ENCODE measurements at places on chromosomes 11 and 22. TPM values are rescaled to one million over a fixed set of nuclear protein-coding genes. Genes with fewer than 3 reads are reported as not detected.

GRCh38 chr11:43285826-43286225 lies 26.0 kb upstream of the API5 start:
- DNase-seq = no peak

DNA sequence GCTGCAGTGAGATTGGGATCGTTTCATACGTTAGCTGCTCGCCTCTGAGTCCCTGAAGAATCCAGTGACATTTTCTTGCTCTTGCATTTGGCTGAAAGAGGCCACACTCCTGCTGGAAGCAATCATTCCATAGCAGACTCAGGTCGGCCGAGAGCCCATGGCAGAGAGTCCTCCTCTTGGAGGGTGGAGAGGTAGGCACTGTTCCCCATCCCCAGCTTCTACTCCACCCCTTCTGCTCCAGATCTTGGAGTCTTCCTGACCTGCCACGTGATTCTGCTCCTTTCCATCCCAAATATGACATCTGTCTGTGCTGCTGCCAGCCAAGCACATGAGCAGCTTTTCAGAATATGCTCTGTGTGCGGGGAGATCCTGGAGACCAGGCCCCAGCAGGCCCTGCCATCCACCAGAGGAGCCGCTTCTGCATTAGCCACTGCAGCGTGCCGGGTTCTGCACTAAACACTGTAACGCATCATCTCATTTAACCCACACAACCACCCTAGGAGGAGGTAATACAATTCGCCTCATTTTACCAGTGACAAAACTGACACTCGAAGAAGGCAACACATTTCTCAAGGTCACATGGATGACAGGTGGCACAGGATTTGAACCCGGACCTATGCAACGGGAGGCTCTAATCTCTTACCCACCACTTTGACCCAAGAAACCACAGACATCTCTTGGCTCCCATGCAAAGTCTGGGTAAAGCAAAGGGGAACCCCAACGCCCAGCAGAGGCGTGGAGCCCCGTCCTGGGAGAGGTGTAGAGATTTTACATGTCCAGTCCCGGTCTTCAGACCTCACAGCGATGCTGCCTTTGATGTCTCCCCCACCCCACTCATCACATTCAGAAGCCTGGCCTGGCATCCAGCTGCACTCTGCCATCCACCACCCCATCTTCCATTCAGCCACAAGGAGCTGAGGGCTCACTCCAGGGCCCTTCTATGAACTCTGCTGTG lies 78.8 kb downstream of the FEZ1 start:
- DNase-seq = no peak

DNA sequence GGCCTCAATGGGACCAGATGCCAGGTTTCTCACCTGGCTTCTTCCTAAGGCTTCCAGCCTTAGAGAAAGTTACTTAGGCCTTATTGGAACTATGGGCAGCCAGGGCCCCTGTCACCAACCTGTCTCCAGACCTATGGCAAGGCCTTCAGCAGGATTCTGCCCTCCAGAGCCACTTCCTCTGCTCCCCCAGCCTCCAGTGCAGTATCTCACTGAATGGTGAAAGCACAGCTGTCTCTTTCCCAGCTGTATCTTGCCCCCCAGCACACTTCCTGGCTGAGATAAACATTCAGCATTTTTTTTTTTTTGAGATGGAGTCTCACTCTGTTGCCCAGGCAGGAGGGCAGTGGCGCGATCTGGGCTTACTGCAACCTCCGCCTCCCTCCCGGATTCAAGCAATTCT lies 1.5 kb downstream of the SLC2A11 start:
- no peak for DNase-seq

DNA sequence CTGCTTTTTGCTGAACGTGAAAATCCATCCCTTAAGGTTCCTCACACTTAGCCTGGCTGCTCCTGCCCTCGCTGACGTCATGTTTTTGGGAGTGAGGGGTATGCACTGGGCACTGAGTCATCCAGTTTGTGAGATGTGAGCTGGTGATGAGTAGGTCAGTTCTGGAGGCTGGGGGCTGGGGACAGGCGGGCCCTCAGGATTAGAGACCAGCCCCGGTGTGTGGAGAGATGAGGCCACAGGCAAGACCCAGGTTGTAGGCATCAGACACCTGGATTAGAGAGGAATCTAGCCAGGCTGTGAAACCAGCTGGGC lies 9.2 kb downstream of the KCNC1 start:
- DNase-seq = no peak

- DNase-seq = no peak
These were observed 43.9 kb downstream of the NFAM1 start for GRCh38 chr22:42388130-42388797.

GRCh38 chr11:120024586-120024985 lies 113.3 kb downstream of the TRIM29 start:
- DNase-seq = no peak

DNA sequence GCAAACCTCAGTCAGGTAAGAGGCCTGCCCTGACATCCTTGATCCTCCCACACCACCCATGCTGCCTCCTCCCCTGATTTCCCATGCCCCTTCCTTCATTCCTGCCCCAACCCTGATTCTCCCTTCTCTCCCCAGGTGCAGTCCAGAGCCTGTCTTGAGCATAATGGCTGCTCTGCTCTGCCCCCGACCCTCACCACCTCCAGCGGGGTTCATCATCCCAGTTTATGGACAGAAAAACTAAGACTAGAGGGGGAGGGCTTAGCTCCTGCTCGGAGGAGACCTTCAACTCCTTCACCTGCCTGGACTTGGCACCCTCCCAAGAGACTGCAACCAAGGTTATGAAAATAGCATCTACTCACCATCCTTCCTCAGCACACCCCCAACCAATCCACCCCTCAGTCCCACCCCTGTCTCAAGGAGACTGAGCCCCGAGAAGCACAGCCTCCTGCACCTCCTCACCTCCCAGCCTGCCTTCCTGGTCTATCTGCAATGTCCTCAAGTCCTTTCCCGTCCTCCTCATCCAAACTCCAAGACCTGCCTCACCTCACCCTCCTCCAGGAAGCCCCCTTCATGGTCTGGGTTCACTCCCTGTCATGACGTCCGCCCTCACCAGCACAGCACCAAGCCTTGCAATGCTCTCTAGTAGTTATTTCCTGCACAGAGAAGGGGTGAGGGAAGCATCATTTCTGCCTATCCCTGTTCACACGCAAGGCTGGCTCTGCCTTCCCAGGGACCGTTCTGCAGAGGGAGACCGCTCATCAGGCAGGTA lies 103.1 kb downstream of the PDE2A start:
- no peak for DNase-seq

- DNase-seq = no peak
These were observed 116.0 kb upstream of the TIMP3 start for GRCh38 chr22:32685512-32685911.

DNA sequence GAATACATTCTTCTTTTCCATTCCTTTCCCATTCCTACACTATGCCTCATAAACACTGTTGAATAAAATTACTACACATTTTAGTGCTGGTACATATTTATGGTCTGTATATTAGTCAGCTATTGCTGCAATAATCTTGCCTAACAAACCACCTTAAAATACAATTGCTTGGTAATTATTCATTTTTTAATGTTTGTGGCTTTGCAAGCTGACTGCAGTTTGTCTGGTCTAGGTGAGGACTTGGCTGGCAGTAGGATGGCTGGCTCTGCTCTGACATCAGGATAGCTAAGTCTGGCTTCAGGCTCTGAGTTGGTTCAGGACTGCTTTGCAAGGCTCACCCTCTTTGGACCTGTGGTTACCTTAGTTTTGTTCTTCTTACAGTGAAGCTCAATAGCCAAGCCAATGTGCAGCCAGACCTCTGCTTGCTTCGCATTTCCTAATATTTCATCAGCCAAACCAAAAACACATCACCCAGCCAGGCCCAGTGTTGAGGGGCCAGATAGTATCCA lies 913.4 kb upstream of the RAG2 start:
- DNase-seq = no peak

DNA sequence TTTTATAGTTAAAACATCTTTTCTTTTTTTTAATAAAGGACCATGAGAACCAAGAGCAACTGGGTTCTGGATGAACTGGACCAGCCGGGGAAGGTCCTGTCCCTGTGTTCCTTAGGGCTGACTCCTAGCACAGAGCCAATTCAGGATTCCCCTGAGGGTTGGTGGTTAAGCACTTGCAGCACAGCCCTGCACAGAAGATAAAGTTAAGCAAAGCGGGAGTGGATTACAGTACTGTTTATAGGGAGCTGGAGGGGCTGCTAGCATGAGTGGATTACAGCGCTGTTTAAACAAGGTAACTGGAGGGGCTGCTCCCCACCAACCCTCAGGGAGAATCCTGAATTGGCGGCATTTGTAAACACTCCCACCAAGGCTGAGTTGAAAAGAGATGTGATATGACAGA lies 90.6 kb downstream of the CELSR1 start:
- no peak for DNase-seq

Gene APOBEC3B
- 7.3 TPM for total RNA-seq

Gene UPK3A
- total RNA-seq = not detected

Gene GAL3ST3
- total RNA-seq = not detected

Gene PHOX2A
- not detected for total RNA-seq

Gene PATE2
- total RNA-seq = not detected

Data from CD8-positive, alpha-beta memory T cell (primary cell).